Brain (organoid and tissue), 16 donors: ENCODE measurements at places on chromosomes 1 and 21. TPM values are rescaled to one million over a fixed set of nuclear protein-coding genes. Genes with fewer than 3 reads are reported as not detected.

The SLC2A5 gene
- polyA plus RNA-seq, result 1.3 TPM

GRCh38 chr1:43302721-43303470 lies 2.1 kb downstream of the TIE1 start:
- DNase-seq, result no peak

GRCh38 chr1:219385787-219386427 lies 212.2 kb downstream of the LYPLAL1 start:
- DNase-seq, result peak; percentile 9

GRCh38 chr1:209624558-209625549 lies 27.4 kb downstream of the LAMB3 start:
- no peak for DNase-seq
